ENCODE measurements at places on chromosomes 2 and 18. TPM values are rescaled to one million over a fixed set of nuclear protein-coding genes. Genes with fewer than 3 reads are reported as not detected.

PREB gene
- 40.7 TPM for total RNA-seq

ANKRD30BL gene
- total RNA-seq, result not detected

LANCL1 gene
- 60.7 TPM for total RNA-seq

CD8A gene
- total RNA-seq, result not detected

PFN4 gene
- 0.43 TPM for total RNA-seq

SULT1C3 gene
- total RNA-seq, result not detected

BUB1 gene
- total RNA-seq, result 5.8 TPM

ATOH8 gene
- 29.5 TPM for total RNA-seq

PCARE gene
- total RNA-seq, result not detected

CNDP1 gene
- total RNA-seq, result not detected

SPOPL gene
- total RNA-seq, result 7.6 TPM

EPHA4 gene
- 3.0 TPM for total RNA-seq

LONRF2 gene
- total RNA-seq, result under 0.01 TPM

GPR155 gene
- 1.7 TPM for total RNA-seq

OSR1 gene
- total RNA-seq, result 9.7 TPM

CFAP210 gene
- total RNA-seq, result 0.17 TPM

CNGA3 gene
- 0.16 TPM for total RNA-seq

TBR1 gene
- total RNA-seq, result not detected

TMEM247 gene
- not detected for total RNA-seq

SPHKAP gene
- 0.09 TPM for total RNA-seq

DLX2 gene
- 0.09 TPM for total RNA-seq

MREG gene
- 1.6 TPM for total RNA-seq

ALPI gene
- not detected for total RNA-seq

WDFY1 gene
- total RNA-seq, result 86.4 TPM

NYAP2 gene
- total RNA-seq, result not detected

VWA3B gene
- 0.16 TPM for total RNA-seq

MC5R gene
- total RNA-seq, result not detected

ZNF892 gene
- 4.4 TPM for total RNA-seq

DLX1 gene
- total RNA-seq, result 1.4 TPM

EIF2AK2 gene
- total RNA-seq, result 21.9 TPM

MLPH gene
- total RNA-seq, result 5.4 TPM

ACTG2 gene
- 0.95 TPM for total RNA-seq

TANC1 gene
- 14.7 TPM for total RNA-seq
